Activated T-cell treated with anti-CD3 and anti-CD28 coated beads for 4 hours (primary cell): ENCODE measurements at places on chromosomes 2 and 18.

DNA sequence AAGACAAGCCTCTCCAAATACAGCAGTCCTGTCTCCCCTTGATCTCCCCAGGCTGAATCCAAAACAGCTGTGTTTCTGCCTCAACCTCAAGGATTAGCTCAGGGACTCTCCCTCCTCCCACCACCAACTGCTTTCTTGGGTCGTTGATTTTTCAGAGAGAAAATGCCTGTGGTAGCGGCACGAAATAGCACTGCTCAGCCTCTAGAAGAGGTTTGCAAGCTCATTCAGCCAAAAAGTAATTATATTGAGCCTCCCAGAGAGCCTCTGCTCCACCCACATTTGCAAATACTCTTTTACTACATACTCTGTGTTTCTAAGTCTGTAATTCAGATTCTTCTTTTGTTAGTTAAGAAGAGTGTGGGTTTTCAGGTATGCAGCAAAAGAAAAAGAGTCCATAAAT is 396.4 kb upstream of the TNP1 start:
- DNase-seq, result no peak

DNA sequence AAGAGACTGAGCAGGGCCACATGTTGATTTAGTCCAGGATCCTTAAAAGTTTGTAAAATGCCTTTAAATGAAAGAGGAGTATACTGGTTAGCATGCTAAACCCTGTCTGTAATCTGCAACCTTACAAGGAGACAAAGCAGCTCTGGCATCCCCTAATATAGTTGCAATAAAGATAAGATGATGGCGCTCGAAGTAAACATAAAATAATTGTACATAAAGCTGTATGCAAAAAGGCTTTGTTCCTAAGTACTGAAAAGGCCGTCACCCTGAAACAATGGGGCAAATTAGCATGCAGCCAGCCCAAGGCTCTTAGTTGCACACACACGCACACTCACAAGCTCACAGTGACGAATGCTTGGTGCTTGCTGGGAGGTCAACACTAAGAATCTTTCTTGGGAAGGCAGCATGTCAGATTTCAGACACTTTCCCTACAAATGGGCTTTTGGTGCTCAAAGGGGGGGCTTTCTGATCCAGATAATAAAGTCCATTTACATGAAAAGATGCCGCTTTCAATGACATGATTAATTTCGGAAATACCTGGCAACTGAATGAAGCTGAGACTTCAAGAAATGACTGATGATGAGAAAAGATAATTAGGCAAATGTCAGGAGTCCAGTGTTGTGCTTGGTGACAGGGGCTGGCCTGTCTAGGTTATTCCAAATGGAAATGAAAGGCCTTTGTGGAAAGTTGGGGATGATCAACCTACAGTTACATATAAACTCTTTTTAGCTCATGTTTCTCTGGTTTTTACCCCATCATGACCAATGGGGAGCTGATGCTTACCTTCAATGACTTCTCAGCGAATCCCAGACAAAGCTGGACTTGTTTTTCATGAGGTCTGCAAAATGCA is 370.3 kb downstream of the MEIS1 start:
- DNase-seq, result no peak

DNA sequence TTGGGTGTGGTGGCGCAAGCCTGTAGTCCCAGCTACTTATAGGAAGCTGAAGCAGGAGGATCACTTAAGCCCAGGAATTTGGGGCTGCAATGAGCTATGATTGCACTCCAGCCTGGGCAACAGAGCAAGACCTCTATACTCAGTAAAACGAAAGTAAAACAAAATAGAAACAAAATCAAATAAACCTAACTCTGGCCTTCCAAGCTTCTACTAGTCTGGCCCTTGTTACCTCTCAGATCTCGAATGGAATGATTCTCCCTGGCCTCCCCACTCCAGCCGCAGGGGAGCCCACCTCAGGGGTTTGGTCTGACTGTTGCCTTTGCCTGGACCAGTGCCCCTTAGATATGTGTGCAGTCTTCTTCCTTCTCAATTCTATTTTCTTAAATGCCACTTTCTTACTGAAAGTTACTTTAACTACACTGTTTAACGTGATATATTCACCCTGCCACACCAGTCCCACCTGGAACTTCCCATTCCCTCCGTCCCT is 160.0 kb upstream of the GCFC2 start:
- no peak for DNase-seq

GRCh38 chr2:151518802-151519201 is 109.1 kb downstream of the RIF1 start:
- no peak for DNase-seq

GRCh38 chr2:64695721-64696261 is 42.1 kb upstream of the SERTAD2 start:
- DNase-seq, result no peak

GRCh38 chr2:120288016-120288373 is 35.3 kb downstream of the RALB start:
- no peak for DNase-seq

DNA sequence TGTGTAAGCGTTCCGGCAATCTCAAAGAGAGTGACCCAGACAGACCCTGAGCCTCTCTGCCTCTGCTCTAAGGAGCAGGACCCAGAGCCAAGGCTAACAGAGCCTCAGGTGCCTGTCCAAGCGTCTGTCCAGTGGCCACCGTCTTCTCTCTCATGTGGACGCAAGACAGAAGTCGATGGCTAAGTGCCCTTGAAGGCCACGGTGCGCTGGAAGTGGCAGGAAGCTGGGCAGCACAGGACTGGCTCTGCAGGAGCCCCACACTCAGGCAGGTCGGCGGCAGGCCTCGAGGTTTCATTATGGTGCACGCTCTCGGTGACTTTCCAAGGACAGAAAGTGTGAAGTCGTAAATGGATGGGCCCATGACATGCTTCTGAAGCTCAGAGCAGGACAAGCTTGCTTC is 49.1 kb downstream of the HDAC4 start:
- DNase-seq, result no peak

GRCh38 chr2:74896232-74896631 is 62.2 kb upstream of the POLE4 start:
- DNase-seq, result no peak

GRCh38 chr2:110853516-110853915 is 121.1 kb downstream of the ACOXL start:
- peak; percentile 40 for DNase-seq

- no peak for DNase-seq
These were observed 227.2 kb downstream of the PHLPP1 start for GRCh38 chr18:62942578-62942977.

- no peak for DNase-seq
These were observed 2005.9 kb upstream of the CELF4 start for GRCh38 chr18:39571511-39571910.

DNA sequence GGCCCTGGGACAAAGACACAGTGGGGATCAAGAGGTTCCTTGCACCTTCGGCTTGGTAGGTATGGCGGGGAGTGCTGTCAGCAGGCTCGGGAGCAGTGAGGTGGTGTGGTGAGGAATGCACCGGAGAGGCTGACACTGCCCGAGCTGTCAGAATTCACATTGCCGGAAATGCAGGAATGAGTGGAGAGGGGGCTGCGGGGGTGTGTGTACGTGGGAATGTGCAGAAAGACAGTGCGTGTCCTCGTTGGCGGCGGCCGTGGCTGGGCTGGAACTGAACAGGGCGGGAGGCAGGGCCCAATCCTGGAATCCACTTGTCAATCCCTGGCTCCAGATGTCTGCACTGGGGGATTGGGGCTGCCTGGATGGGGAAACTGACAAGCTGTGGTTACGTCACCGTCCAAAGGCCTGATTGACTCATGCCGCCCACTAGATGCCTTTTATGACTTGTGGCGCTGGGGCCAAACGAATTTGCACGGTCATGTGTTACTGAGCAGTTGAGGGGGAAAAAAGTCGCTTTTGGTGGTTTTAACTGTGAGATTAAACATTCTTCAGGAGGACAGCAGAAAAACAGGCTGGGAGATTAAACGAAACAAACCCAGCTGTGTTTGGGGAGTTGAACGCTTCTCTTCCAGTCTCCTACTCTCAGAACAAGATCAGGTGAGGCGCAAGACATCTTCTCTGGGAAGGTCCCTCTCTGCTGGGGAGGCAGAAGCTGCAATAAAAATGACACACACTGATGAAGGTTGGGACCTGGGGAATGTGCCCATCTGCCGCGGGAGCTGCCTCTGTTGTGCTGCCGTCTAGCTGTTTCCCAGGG is 189.4 kb upstream of the GLI2 start:
- no peak for DNase-seq

DNA sequence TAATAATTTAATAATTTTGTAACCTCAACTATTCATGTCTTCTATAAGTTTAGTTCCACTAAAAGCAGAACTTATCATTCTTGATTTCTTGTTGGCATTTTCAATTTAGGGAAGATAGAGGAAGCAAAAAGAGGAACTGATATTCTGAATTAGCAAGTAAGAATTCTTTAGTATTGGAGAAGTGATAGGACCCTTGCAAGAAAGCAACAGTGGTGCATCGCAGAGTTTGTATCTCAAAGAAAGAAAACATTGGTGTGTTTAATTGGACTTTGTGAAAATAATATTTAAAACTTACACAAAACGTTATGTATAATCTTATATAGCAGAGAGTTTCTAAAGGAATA is 36.5 kb upstream of the TNFRSF11A start:
- DNase-seq, result no peak

DNA sequence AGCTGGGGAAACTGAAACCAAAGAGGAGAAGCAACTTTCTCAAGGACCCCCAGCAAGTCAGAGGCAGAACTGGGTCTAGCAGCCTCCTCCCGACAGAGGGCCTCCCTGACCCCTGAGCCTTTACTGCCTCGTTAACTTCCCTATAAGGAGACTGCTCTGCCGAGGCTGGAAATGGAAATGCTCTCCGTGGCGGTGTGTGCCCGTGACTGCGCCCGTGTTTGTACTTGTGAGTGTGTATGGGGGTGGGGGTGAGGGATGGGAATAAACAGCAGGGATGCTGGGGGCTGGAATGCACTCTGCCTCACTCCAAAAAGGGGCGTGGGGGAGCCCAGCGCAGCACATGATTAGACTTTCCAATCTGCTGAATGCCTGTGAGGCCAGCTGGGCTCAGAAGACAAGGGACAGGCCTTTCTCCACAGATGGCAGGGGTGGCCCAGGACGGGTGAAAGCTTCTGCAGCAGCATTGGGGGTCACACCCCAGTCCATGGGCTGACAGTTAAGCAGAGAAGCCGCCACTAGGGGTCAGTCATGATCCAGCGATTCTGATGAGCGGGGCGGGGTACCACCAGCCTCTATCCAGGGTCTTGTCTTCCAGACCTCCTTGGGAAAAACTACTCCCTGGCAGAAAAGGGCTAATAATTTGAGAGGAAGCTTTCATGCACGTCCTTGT is 26.8 kb downstream of the MPHOSPH10 start:
- DNase-seq, result peak; percentile 56

DNA sequence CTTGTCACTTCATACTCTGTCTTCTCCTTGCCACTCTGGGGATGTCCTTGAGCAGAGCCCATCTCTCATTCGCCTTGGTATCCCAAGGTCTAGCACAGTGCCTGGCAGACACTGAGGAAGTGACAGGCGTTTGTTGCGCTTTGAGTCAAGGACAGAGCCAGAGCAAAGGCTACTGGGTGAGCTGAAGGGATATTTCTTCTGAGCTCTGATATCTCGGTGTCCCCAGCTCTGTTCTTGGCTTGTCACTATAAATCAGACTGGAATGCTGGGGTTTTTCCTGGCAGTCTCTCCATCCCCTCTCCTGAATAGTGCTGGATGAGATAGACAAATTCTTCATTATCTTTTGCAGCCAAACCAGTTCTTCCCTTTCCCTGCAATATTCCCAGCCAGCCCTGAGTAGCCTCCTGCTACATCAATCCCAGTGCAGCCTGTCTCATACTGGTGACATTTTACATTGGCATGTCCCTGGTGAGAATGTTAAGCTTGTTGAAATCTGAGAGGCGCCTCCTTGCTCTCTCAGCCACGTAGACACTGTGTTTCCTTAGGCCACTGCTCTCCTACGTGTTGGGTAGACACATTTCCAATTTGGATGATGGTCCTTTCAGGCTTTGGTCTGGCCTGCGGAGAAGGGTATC is 61.7 kb downstream of the CTIF start:
- DNase-seq, result no peak

DNA sequence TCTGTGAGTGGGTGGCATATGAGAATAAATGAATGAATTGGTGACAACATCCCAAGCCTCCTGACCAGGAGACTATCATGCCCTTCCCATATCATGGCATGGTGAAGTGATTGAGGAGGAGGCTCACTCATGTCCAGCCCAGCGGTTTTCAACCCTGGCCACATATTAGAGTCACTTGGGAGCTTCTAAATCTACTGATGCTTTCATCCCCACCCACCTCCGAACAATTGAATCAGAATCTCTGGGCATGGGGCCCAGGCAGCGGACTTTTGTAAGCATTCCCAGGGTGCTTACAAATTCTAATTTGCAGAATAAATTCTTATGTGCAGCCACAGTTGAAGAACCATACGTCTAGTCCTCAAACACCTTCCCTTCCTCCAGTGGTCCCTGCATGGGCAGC is 81.7 kb upstream of the SEC11C start:
- no peak for DNase-seq

DNA sequence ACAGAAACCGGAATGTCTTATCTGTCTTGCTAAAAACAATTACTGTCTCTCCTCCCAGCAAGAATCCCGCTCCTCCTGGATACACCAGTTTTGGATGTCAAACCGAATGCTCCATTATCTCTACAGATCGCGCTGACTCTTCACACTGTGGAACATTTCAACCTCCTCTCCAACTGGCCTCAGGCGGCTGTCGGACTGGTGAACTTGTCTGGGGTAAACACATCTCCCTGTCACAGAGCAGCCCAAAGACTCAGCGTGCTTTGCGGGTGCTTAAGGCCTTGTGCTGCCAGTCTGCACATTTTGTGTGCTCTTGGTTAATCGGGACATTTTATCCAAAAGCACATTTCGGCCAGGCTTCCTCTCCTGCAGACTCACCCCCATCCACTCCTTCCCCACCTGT is 173.1 kb downstream of the ICOS start:
- no peak for DNase-seq

GRCh38 chr2:164688896-164689419 is 67.7 kb upstream of the GRB14 start:
- no peak for DNase-seq

GRCh38 chr18:8045884-8046281 is 478.8 kb downstream of the PTPRM start:
- DNase-seq, result no peak

DNA sequence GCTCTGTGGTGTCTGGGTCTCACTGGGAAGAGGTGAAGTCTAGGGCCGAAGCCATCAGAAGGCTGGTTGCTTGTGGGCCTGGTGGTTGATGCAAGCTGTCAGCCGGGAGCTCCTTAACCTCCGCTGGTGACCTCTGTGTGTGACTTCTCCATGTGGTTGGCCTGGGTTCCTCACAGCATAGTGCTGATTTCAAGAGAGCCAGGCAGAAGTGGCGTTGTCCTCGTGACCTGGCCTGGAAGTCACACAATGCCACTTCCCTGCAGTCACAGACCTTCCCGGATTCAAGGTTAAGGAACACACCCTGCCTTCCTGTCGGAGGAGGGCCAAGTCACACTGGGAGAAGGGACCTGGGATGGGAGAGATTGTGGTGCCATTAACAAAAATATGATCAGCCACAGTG is 303.7 kb upstream of the HS6ST1 start:
- DNase-seq, result no peak

DNA sequence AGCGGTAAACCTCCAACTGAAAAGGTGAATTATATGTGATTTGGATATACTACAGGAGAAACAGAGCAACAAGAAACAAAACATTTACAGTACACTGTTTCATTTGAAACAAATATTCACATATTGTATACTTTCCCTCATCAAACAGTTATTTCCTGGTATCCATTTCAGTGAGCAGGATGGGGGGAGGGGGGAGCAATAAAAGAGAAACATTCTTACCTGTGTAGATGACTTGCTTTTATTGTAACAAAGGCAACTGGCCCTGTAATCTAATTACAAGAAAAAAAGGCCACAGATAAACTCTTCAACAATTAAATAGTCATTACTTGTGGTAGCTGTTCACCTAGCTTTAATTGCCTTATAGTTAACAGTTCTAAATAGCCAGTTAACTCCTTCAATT is 3.9 kb upstream of the PPP1CB start:
- no peak for DNase-seq

GRCh38 chr2:189514104-189514503 is 66.5 kb downstream of the SLC40A1 start:
- DNase-seq, result no peak
